ENCODE measurements at places on chromosomes 3 and 15. TPM values are rescaled to one million over a fixed set of nuclear protein-coding genes. Genes with fewer than 3 reads are reported as not detected.

DNA sequence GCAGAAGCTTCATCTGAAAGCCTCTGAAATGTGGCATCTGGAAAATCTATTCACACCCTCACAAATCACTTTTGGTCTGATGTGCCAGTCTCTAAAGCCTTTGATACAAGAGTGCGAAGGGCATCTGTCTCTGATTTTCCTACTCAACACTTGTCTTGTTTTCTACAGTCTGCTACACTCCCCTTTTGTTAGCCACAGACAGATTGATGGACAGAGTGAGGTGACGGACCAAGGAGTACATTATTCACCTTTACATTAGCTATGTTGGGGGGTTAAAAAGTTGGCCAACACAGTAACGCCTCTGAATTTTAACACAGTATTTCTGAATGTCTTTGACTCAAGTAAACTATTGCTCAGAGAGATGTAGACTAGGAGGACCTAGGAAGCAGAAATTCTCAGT, 63.1 kb downstream of the TNIK start:
- no peak for DNase-seq

DNA sequence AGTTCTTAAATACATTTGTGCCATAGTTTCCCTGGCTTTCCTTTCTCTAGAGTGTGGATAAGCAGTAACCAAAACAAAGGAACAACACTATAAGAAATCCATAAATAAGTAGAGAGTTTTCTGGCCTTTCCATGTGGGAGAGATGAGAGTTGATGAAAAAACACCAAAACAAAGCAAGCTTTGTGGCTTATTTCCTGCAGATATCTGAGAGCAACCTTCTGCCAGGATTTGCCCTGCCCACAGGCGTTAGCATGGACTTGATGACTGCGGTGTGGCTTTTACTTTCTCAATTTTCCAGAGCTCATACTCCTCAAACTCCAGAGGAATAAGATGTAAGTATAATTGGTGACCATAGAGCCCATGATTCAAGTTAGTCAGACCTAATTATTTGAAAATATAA, 194.9 kb downstream of the RAP2B start:
- DNase-seq = peak; percentile 30

- no peak for DNase-seq
Observed at GRCh38 chr3:171936191-171936841, 93.2 kb downstream of the TMEM212 start.

- no peak for DNase-seq
Observed at GRCh38 chr15:74129586-74130154, 716 bp upstream of the ISLR2 start.

Gene LCTL
- total RNA-seq = 0.19 TPM

DNA sequence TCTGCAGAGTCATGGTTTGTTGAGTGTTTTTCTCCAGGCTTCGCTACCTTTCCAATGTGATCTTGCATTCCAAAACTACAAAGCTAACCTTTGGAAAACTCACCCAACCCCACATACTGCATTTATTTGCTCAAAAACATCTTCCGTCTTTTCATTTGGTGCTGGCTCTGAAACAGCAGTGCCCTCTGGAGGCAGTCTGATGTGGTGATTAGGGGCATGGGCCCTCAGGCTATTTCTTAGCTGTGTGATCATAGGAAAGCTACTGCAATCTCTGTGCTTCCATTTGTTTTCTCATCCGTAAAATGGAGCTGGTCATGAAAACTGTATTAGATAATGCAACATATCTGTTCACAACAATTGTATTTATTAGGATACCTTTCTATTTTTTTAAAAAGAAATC, 47.0 kb downstream of the MTHFS start:
- peak; percentile 69 for DNase-seq

- DNase-seq = peak; percentile 22
Observed at GRCh38 chr3:47227678-47228077, 54.9 kb downstream of the KIF9 start.

Gene SMCO1
- 0.25 TPM for total RNA-seq

Gene CLEC3B
- total RNA-seq = 88.8 TPM

DNA sequence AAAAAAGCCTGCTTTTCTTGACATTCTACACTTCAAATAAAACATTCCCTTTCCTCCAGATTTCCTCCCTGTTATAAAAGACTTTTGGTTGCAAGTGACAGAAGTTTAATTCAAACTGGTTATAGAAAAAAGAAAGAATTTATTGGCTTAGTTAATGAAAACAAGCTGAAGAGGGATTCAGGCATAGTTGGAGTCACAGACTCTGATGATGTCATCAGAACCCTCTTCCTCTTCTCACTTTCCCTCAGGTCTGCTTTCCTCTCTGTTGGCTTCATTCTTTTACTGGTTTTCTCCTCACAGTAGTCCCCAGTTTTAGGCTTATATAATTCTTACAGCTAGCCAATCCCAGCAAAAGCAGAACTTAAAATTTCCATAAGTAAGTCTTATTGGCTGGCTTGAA, 32.0 kb upstream of the MBNL1 start:
- no peak for DNase-seq

- DNase-seq = peak; percentile 61
Observed at GRCh38 chr3:5006755-5007202, 27.5 kb downstream of the BHLHE40 start.

DNA sequence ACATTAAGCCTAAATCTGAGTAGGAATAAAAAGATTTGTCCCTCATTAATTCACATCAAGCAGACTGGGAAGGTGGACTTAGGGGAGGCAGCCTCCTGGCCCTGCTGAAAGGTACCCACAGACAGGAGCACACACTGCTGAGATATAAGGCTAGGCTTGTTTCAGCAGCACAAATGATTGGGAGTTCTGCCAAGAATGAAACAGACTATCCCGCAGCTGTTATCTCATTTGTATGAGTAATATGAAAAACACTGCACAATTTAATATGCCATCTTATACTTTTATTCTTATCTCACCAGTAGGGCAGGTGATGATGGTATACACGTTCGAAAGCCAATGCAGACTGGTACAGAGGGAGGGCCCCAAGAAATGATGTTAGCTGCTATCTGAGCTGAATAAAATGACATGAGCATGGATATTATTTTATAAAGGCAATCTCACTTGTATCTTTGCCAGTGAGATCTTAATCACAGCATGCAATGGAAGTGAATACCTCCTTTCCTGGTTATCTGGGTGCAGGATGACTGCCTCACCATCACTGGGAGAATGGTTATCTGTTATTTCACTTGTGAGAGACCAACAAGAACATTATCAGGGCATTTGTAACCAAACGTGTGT, 258.7 kb upstream of the PPP2R3A start:
- DNase-seq = peak; percentile 27

DNA sequence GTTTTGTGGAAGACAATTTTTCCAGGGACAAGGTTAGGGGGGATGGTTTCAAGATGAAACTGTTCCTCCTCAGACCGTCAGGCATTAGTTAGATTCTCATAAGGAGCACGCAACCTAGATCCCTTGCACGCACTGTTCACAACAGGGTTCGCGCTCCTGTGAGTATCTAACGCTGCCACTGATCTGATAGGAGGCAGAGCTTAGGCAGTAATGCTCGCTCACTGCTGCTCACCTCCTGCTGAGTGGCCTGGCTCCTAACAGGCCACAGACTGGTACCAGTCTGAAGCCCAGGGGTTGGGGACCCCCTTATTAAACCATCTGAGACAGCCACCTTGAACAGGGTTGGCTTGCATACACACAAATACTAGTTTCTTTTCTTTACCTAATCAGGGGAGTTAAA, 13.5 kb upstream of the IMPG2 start:
- DNase-seq = no peak

Gene TRPM1
- 3.6 TPM for total RNA-seq

Gene PIGZ
- total RNA-seq = 3.9 TPM

DNA sequence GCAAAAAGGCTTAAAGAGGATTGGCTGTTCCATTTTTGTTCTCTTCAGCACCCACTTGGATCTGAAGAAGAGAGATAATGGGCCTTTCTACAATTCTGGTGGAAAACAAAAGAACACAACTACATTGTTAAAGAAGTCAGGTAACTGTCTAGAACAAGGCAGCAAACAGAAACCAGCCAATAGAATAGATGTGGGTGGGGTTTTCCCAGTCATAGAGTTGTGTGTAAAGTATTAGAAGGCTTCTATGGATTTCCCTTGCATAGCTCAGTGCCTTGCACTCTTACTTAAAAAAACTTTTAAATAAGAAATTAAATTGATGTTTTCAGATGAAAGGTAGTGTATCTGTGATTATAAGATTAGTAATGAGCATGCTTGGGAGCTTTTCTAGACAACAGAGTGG, 462.7 kb upstream of the ATP11B start:
- no peak for DNase-seq

Gene SLC22A13
- 2.6 TPM for total RNA-seq

Gene PDE8A
- total RNA-seq = 67.8 TPM

Gene AGTR1
- total RNA-seq = 4.4 TPM

- DNase-seq = peak; percentile 84
Observed at GRCh38 chr15:38699633-38700230, 135.1 kb upstream of the RASGRP1 start.

DNA sequence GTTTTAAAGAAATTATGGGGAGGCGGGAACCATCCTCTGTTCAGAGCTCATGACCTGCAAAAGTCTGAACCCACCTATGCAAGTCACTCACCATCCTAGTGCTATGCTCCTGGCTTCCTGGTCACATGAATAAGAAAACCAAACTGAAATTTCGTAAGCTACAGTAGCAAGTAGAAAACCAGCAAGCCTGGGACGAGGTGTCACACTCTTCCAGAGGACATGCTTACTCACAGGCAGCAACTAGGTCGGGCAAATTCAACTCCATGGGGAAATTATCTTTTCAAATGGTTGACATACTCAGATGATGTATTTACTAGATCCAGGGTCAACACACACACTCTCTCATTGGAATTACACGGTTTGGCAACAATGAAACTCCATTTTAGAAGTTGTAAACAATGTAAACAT, 31.3 kb downstream of the LDHAL6B start:
- no peak for DNase-seq

DNA sequence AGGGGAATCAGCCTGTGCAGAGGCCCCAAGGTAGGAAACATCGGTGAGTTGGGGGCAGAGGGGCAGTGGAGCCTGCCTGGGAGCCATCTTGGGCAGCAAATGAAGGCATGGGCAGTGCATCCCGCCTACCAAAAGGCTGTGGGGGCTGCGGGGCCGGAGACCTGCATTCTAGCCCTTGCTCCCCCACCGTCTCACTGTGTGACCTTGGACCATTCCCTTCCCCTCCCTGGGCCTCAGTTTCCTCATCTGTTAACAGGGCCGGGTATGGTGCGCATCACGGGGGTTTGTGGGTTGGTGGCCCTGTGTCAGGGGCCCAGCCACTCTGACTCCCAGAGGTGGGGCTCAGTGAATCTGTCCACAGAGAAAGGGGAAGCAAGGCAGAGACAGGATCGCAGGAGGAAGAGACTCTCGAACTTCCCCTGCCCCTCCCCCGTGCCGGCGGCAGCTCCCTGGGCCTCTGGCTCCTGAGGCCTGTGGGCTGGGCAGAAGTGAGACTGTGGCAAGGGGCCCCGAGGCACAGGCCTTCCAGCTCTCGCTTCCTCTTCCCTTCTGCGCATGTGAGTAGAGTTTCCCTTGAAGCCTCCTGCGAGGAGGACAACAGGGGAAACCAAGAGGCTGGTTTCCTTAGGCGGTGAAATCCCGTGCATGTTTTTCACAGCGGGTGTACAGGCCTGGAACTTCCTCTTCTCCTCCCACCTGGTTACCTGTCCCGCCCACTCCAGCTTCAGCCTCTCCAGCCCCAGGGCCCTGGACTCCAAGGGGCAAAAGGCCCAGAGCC, 42.9 kb downstream of the IDH2 start:
- DNase-seq = peak; percentile 44

DNA sequence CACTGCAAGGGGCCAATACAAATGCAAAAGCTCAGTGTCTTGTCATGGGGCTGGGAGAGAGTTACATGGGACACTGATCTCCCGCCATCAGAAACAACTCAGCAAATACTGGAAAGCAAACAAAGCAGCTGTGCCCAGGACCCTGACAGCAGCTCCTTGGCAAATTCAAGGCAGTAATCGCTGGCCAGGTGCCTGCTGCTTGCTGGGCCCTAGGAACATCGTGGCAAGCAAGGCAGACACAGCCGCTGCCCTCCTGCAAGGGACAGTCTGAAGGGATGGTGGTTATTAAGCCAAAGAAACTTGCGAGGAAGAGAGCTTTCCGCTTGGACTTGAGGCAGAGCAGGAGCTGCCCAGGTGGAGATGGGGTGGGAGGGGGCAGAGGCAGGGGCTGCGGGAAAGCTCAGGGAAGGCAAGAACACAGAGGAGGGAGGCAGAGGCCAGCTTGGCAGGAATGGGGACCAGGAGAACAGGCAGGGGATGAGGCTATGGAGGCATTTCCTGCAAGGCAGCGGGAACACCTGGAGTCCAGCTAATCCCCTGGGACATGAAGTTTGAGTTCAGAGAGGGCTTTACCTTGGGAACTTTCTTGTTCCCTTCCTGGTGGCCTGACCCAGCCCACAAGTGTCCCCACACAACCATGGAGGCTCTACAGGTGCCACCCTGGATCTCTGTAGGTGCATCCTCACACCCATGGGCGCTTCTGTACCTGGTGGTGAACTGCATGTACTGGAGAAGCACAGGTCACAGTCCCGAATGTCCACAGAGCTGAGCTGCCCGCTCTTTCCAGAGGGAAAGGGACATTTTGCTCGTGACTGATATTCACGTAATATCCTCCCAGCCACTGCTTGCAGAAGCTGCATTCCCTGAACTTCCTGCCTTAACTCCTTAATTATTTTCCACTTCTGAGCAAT, 78.7 kb upstream of the ATP2B2 start:
- DNase-seq = no peak

DNA sequence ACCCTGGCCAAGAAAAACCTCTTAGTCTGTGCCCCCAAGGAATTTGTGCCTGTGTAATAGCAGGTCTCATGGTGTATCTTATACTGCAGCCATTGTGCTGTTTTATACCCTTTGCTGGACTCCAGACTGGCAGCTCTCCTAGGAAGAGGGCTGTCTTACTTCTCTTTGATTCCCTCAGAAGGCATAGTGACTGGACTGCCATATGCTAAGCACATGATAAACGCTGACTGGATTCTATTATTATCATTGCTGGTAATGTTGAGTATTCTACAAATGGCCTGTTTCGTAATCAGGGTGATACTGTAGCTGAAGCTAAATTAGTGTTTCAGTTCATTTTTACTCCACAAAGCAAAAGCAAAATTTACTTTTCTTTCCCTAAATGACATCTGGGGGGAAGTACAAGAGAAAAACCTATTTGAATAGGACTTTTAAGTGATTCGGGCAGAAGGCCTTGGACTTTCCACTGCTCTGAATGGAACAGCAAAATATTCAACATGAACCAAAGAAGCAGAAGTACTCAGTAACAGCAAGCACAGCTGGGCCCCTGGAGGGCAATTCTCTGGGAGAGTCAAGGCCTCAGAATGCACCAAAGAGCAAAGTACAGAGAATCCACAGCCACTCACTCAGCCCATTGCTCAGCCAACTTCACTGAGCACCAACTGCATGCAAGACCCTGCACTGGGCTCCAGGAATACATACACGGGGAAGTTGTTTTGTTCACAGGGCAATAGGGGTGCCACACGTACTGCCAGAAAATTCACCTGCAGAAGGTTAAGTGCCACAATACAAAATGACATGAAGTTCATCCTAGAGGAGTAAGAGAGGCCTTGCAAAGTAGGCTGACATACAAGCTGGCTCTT, 7.9 kb upstream of the BCL2A1 start:
- peak; percentile 31 for DNase-seq

Gene PRR23B
- 3.7 TPM for total RNA-seq
